ENCODE measurements at places on chromosomes 1 and 21.

DNA sequence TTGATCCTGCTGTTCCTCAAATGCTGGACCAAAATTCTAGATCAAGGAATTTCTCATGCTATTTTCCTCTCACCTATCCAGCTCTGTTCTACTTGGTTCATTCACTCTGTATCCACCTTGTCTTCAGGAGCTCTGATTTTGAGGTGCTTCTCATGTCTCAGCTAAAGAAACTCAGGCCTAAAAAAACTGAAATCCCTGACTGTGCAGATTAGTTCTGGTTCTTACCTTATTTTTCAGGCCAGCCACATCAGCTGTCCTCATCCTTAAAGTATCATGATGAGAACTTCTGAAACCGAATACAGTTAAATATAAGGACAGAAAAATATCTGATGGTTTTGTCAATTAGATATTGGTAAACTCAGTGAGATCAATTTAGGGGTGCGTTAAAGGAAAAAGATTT is 27.8 kb upstream of the DR1 start:
- no peak for DNase-seq

DNA sequence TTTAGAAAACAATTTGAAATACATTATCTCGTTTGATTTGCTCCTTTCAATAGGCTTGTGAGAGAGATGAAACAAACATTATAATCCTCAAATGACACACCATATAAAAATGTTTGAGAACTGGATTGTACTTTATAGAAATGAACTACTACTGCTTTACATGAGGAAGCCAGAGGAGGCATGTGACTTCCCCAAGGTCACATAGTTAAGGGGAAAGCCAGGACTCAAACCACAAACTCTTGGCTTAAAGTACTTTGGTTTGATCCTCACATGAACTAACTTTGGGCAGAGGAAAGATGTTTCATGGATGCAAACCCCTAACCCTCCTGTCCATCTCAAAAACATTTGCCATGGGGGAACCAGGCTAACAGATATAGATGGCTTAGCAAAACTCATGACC is 4.7 kb downstream of the ARHGEF11 start:
- no peak for DNase-seq

GRCh38 chr1:68049941-68050878 is at the start of gene DIRAS3:
Gene DIRAS3, minus strand, starts transcription at chr1:68050627. Its CDS starts 3,330 bp downstream, at chr1:68047297.
- DNase-seq = peak; percentile 13

GRCh38 chr1:104878203-104878909 is 1128.7 kb downstream of the AMY1C start:
- no peak for DNase-seq

- DNase-seq = no peak
Observed at GRCh38 chr1:58204284-58204683, 342.2 kb downstream of the OMA1 start.

GRCh38 chr1:54973205-54973921 is 7.1 kb upstream of the TMEM61 start:
- no peak for DNase-seq

GRCh38 chr1:114282751-114283403 is 129.2 kb upstream of the SYT6 start:
- peak; percentile 85 for DNase-seq
